ENCODE measurements at places on chromosomes 1 and 21.

- DNase-seq, result no peak
Measured at GRCh38 chr1:54864460-54865208, 22.4 kb downstream of the DHCR24 start.

GRCh38 chr1:3290915-3291314 lies 163.6 kb upstream of the ARHGEF16 start:
- DNase-seq, result no peak

GRCh38 chr1:229368347-229368746 lies 25.5 kb upstream of the CCSAP start:
- DNase-seq, result no peak

DNA sequence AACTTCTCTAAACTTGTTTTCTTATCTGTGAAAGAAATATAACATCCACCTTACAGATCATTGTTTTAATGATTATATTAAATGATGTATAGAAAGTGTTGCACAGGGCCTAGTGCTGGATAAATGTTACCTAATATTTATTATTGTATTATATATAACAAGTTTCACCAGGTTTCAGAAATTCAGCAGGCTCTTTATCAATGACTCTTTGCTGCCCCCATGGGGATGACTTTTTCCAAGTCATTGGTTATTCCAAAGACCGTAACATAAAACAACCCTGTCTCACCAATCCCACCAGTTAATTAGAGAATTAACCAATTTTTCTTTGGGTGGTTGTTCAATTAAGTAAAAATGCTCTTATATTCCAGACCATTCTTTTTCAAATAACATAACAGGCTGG lies 7.3 kb upstream of the DEDD start:
- DNase-seq, result no peak

GRCh38 chr1:200862713-200863415 lies 9.9 kb upstream of the GPR25 start:
- DNase-seq, result no peak

DNA sequence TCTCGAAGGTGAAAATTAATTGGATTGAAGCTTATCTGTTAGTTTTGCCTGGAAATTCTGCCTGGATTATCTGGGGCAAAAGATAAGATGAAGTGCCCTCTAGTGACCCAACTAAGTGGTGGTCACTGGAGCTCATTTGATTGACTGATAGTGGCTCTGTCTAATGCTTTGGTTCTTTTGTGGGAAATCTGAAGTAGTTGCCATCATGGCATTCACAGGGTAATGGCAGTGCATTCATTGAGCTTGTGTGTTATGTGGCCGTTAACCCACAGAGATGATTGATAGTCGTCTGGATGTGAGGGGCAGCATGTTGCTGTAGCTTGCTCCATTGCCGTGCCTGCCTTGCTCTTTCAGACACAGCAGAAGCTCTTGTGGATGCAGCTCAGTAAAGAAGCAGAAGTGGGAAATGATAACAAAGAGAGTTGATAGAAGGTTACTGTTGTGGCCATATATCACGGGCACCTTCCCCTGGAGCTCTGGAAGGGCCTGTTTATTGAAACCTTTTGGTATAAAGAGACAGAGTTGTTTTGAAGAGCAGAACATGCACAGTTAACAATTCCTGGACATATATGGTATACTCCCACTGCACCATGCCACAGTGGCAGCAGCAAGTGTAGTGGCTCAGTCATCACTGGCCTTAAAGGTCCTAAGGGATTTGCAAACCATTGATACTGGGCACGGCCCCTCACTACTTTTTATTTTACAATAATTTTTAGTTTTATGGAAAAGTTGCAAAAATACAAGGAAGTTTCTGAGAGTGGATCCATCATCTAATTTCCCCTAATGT lies 42.0 kb downstream of the CXADR start:
- DNase-seq, result no peak

DNA sequence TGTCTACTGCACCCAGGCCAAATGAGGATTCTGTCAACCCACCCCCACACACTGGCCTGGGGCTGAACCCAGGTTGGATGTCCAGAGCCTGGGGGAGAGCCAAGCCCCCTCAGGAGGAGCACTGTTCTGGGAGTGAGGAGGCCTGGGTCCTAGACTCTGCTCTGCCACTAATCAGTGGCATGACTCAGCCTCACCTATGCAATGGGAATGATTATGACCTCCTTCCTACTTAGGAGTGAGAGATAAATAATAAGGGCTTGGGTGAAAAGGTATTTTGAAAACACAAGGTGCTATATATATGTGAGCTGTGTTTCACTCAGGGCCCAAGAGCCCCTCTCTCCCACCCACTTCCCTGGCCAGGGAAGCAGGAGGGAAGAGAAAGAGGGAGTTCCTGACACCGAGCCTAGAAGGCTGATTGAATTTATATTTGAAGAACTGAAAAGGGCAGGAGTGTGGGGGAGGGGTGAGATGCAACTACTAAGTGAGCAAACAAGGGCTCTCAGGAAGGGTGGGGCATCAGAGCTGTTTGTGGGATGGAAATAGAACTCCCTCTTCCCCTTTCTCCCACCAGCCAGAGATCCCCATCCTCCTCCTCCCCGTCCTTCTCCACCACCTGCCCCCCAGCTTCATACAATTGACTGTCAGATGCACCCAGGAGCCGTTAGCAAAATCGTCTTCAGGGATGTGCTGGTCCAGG lies 8.2 kb downstream of the IGSF9 start:
- DNase-seq, result no peak

DNA sequence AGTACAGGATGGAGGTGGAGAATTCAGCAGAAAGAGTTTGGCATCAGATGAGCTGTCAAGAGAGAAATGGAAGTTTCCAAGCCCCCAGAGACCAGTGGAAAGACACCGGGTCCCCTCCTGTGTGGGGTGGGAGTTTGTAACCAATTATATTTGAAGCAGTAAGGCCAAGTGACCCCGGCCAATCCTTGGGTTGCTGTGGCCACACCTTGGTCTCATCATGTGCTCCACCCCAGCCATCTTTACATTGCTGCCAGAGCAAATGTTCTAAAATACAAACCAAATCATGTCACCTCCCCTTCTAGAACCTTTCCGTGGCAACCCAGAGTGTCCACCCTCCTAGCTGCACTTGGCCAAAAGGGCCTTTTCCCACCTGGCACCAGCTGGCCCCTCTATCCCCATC lies 86.1 kb downstream of the KCNN3 start:
- no peak for DNase-seq

- DNase-seq, result no peak
Measured at GRCh38 chr21:18041012-18041411, 203.6 kb upstream of the CHODL start.

DNA sequence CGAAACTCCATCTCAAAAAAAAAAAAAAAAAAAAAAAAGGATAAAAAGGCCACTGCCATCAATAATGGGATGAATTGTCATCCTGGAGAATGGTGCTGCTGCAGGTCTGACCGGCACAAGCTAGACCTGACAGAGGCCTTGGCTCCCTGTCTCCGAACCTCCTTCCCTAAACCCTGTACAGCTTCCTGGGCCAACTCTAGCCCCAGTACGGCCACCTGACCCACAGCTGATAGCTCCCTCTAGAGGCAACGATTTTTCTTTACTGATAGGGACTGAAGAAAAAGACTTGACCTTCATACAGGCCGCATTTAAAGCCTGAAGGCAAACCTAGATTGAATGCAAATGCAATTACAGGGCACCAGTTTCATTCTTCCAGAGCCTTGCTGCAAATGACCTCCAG lies 30.7 kb downstream of the NOL9 start:
- DNase-seq, result no peak

GRCh38 chr1:27588256-27589232 lies 15.4 kb downstream of the AHDC1 start:
- no peak for DNase-seq

DNA sequence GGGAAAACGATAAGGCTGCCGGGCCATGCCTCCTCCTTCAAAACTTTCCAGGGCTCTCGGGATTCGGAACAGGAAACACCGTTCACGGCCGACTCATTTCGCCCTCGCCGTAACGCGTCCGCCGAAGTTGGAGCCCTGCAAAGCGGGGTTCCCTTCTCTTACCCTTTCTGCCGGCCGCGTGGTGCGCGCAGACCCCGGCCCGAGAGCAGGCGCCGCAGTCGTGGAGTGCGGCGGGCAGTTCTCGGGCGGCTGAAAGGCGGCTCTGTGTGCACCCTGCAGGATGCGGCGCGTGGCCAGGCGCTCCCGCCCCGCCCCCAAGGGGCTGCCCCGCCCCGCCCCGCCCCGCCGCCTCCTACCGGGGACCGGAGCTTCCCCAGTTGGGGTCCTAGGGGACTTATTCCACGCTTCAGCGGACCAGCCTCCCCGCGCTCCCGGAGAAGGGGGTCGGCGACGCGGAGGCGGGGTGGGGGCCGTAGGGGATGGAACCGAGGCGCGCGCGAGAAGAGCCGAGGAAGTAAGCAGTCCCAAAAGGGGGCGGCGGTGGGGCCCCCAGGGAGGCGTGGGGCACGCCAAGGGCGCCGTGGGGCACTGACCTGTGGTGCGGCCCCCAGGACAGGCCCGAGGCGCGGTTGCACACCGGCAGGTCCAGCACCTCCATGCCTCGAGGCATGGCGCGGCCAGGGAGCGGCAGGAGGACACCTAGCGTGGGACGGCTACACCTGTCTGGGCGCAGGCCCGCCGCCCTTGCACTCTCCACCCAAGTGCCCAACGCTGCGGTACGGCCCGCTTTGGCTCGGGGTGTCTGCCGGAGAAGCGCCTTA lies at the start of gene MCOLN2:
Gene MCOLN2 (minus strand): TSS at position 268 of the 821 bp plus-strand sequence. CDS start 241 bp downstream, at position 27.
- DNase-seq, result no peak

DNA sequence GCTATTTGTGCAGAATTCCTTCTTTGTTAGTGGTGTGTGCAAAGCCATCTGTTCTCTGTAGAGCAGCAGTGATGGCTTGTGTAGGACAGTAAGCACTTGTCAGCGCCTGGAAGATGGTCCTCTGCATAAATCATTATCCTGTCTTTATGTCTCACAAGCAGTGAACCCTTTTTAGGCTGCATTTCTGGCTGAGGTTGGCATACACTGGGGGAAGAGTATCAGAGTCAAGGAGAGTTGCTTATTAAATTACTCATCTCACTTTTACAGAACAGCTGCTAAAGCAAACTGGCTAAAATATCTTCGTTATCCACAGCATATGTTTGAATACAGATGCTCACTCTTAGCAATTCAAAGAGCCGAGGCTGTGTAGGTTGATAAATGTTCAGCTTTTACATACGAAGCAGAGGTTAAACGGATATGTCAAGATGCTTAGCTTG lies 54.6 kb upstream of the NCAM2 start:
- no peak for DNase-seq

DNA sequence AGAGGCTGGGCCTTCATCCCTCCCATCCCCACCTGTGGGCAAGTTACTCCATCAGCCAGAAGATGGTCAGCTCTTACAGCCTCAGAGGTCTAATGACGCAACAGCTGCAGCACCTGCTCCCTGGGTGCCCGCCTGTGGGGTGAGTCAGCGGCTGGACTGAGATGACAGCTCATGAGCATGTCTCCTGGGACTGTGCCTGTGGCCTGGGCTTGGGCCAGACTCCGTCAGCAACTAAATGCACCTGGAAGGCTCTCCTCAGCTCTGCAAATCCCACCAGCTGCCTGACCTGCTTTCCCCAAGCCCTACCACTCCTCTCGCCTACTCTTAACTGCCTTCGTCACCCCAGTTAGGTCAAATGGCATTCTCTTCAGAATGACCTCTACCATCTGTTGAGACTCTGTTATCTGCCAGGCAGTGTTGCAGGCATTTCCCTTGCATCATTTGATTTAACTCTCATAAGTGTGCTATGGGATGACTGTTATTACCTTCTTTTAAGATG lies 47.7 kb downstream of the ETS2 start:
- DNase-seq, result no peak

DNA sequence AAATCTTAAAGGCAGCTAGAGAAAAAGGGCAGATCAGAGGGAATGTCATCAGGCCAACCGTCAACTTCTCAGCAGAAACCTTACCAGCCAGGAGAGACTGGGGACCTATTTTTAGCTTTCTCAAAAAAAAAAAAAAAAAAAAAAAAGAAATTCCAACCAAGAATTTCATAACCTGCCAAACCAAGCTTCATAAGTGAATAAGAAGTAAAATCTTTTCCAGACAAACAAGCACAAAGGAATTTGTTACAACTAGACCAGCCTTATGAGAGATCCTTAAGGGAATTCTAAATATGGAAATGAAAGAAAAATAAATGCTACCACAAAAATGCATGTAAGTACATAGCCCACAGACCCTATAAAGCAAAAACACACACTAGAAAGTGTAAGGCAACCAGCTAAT lies 267.7 kb downstream of the AKT3 start:
- DNase-seq, result no peak
